ENCODE measurements at places on chromosomes 3 and 15.

DNA sequence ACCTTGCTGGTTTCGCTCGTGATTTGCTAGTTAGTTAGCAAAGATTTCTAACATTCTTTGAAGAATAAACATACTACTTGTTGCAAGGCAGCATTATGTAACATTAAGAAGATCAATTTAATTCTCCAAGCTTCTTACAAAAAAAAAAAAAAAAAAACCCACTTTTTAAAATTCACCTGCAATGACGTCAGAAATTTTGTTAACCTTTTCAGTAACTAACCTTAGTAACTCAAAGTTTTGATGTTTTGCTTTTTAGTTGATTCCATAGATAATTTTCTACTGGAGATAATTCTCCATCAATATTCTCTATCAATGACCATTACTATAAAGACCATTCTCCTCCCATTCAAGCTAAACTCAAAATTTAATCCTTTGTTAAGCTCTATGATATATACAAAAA is 491.8 kb upstream of the TBL1XR1 start:
- no peak for DNase-seq

DNA sequence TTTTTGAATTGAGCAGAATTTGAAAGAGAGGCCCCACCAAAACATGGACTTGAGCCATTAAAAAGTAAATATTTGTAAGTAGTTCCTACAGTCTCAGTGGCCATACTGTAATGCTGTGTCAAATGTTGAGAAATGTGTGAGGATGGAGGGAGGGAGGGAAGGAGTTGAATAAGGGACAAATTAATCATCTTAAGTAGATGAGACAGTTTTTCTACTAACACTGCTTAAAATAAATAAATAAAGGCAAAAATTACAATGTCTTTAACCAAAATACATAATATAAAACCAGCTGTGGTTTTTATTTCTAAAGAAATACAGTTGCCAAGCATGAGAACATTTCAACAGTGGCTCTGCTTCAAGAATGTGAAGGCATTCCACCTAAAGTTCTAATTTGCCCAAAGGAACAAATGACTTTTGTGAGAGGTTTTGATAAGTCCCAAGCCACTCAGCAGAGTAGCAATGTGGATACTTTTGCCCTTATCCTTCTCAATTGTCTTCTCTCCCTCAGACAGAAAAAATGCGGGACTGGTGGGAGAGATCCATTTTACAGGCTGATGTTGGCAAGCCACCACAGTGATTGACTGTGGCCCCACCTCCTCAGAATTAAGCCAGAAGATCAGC is 427.0 kb upstream of the RARB start:
- no peak for DNase-seq

DNA sequence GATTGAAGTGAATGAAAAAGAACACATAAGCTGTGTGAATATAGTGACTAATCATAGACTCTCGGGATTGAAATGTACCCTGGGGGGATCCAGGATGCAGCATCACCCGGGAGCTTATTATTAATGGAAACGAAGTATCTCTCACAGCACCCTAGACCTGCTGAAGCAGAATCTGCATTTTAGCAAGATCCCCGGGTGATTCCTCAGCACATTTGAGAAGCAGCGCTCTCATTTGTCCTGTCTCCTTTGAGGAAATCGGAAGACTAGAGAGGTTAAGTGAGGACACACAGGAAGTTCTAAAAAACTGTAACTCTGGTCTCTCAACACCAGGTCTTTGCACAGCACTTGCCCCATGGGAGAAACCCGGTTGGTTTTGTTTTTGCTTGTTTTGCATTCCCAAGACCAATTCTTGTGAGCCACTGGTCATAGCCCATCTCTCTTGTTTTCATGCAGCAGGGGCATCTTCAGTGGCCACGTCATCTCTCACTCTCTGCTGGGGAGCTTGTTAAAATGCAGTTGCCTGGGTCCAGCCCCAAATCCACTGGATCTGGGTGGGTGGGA is 30.2 kb downstream of the ZNF710 start:
- no peak for DNase-seq

- no peak for DNase-seq
Measured at GRCh38 chr3:44576613-44577012, 8.2 kb upstream of the ZNF660 start.

GRCh38 chr15:22888120-22888859 is 49.8 kb downstream of the NIPA2 start:
- no peak for DNase-seq

DNA sequence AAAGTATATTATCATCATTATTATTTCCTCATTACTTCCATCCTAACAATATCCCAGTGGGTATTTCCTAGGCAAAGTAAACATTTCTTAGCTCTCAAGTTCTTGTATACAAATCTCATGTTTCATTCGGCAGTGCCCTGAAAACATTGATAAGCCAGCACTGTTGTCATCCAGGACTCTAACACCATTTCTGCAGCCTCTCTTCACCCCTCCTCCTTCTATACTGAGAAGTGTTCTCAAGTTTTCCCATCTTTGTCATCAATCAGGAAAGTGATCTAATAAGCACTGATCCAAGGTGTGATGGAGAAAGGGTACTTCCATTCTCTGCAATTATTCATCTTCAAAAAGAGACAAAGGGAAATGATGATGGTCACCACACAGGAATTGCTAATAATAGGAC is 168.4 kb upstream of the CCDC54 start:
- no peak for DNase-seq

DNA sequence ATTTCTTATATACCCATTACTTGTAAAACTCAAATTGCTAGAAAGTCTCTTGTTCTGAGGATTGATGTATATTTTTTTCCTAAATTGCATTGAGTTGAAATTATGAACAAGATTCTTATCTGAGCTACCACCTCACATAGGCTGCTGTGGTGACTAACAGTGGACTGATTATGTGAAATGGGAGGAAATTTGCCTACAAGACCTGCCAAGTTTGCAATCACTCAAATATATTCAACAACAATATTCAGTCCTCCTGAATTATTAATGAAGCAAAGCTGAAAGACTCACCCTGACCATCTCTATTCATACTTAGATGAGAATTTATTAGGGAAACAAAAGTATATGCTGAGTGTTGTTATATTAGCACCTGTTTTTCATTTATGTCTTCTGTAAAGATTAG is 412.6 kb upstream of the SEMA6D start:
- DNase-seq, result no peak

DNA sequence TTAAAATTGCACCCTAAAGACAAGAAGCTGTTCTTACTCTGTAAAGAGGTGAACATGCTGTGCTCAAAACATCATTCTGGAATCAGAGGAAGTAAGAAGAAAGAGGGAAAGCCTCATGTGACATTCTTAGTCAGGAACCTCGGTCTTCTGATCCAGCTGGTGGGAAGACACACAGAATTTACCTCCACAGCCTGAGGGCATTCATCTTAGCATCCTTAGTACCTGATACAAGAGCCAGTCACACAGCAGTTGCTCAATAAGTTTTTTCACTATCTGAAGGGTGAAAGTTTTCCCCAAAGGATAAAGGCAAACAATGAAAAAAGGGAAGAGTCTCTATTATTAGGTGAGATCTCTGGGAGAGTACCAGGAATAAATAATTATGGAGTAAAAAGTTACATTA is 116.8 kb downstream of the SEMA6D start:
- DNase-seq, result no peak

DNA sequence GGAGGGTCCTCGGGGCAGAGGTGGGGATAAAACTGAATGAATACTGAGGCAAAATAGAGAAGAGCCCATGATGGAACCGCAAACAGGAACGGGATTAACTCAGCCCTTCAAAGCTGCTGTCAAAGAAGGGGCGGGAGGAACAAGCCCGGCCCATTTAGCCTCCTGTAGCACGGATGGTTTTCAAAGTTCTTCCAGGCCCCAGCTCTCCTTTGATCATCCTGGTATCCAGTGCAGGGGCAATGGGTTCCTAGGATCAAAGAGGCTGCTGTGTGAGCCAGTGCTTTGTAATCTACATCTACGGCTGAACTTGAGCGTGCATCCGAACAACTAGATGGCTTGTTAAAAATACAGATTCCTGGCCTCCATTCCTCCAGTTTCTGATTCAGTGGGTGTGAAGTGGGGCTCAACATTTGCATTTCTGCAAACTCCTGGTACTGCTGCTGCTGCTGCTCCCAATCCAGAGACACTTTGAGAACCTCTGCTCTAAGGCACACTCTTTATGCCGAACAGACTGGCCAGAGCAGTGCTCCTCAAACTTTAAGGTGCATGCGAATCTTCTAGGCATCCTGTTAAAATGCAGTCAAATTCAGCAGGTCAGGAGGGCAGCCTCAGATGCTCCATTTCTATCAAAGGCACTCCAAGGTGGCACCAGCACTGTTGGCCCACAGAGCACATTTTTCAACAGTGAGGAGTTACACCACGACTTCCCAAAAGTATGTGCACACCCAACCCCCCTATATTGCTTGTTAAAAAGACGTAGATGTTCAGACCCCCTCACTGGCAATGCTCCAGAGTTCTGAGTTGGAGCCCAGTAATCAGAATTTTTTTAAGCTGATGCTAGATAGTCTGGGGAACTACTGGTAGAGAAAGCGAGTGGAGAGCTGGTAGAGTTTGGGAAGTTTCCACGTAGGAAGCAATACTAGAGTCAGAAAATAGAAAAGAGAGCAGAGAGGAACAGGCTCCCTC is 5.6 kb downstream of the GALNT15 start:
- DNase-seq, result no peak

DNA sequence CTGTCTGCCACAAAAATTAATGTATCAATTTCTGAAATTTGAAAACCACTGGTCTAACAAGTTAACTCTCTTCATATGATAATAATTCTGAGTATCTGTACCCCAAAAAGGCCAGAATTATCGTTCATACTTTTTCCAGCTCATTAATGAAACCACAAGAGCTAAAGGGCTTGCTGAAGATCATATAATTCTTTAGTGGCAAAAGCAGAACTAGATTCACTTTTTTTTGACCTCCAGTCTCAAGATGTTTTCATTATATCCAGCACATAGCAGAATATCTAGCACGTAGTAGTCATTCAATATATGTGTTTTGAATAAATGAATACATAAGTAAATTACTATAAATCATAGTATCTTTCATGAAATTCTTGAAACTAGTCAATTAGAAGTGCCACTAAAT is 246.7 kb upstream of the KCNH8 start:
- no peak for DNase-seq

Data from stimulated activated CD4-positive, alpha-beta T cell treated with anti-CD3 and anti-CD28 coated beads, Interleukin-1b, Interleukin-23, amount 100 ng/mL, for 1 hour (primary cell).